ENCODE measurements at places on chromosomes 3 and 15.

- DNase-seq, result no peak
These were observed 3.2 kb downstream of the UBE2E2 start for GRCh38 chr3:23206366-23206765.

DNA sequence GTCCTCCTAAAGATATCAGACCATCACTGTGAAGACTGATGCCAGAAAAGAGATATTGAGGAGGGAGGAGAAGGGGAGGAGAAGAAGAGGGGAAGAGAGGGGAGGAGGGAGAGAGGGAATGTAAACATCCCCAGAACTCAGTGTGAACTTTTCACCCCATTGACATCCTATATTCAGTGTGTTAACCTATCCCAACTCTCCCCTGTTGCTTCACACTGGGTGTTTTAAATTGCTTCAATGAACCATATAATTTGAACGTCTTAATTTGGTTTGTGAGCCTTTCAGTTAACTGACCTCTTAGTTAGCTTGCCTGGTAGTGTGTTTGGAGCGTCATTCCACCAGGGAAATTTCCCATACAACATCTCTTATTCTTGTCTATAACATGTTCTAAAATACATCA lies 29.8 kb upstream of the PTPRG start:
- no peak for DNase-seq

GRCh38 chr3:166270429-166270828 lies 433.2 kb upstream of the BCHE start:
- DNase-seq, result no peak

DNA sequence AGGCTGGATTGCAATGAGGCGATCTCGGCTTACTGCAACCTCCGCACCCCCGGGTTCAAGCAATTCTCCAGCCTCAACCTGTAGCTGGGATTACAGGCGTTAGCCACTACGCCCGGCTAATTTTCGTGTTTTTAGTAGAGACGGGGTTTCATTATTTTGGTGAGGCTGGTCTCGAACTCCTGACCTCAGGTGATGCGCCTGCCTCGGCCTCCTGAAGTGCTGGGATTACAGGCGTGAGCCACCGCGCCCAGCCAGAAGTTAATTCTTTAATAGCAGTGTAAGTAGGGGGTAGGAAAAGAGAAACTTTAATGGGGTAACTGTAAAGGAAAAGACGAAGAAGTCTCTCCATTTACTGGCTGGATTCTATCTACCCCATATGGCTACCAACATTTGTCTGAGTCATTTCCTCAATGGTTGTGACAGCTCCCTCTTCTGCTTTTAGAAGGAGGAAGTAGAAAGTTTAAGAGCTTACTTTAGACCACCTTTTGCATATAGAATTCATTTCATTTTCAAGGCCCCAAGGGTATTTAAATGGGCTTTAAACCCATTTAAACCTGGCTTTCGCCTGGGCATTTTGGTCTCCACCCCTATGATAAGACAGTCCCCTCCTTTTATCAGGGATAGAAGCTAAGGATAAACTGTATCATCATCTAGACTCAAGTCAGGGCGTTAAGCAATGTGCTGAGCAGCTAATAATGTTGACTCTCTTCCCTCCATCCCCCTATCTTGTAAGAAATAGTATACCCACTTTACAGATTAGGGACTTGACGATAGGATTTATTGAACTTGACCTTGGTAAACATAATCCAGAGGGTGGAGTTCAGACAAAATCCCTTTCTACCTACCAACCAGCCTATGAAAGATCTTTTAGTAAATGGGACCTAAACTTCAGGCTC lies 1.1 kb upstream of the CDV3 start:
- peak; percentile 58 for DNase-seq

- DNase-seq, result no peak
These were observed 45.4 kb downstream of the MAP6D1 start for GRCh38 chr3:183779896-183780465.

- peak; percentile 81 for DNase-seq
These were observed 29.2 kb downstream of the AP3B2 start for GRCh38 chr15:82680200-82681102.

DNA sequence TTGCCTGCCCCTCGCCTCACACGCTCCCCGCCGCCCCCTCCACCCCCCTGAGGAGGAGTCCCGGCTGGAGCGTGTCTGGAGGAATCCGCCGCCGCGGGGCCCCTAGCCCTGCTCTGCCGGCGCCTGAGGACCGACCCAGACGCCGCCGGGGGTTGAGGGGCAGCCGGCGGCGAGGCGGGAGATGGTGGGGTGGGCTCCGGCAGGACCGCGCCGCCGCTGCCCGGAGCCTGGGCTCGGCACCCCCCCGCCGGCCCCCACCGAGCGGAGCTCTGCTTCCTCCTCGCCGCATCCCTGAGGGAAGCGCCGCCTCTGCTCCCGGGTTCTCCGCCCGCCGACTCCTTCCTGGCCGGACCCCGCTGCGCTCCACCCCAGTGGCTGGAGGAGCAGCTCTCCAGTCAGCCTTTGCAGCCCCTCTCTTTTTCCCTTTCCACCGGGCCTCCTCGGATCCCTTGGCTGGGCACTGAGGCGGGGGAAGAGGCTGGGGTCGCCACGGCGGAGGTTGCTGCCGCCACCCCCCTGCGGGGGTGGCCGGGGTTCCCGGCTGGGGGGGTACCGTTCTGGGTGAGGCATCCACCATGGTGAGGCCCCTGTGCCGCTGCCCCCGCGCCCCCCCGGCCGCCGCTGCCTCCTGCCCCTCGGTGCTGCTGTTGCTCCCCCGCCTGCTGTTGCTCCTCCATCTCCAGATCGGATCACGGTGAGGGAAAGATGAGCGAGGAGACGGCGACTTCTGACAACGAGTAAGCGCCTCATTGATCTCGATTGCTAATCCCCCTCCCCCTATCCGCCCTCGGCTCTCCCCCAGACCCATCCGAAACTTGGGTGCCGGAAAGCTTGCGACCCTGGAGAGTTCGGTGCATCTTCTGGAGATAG lies at the start of gene SPRED1:
Gene SPRED1, plus strand, starts transcription at position 356 of the 870 bp plus-strand sequence. Its CDS starts 350 bp downstream, at position 706.
- DNase-seq, result no peak

DNA sequence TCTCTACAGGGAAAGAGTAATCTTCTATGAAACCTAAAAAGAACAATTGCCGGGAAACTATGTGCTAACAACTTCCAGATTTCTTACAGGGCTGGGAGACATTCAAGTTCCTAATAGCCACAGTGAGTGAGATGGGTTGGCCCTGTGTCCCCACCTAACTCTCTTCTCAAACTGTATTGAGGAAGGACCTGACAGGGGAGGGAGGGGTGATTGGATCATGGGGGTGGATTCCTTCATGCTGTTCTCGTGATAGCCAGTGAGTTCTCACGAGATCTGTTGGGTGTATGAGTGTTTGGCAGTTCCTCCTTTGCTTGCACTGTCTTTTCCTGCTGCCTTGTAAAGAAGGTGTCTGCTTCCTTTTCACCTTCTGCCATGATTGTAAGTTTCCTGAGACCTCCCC lies 958.7 kb downstream of the AGBL1 start:
- DNase-seq, result no peak

DNA sequence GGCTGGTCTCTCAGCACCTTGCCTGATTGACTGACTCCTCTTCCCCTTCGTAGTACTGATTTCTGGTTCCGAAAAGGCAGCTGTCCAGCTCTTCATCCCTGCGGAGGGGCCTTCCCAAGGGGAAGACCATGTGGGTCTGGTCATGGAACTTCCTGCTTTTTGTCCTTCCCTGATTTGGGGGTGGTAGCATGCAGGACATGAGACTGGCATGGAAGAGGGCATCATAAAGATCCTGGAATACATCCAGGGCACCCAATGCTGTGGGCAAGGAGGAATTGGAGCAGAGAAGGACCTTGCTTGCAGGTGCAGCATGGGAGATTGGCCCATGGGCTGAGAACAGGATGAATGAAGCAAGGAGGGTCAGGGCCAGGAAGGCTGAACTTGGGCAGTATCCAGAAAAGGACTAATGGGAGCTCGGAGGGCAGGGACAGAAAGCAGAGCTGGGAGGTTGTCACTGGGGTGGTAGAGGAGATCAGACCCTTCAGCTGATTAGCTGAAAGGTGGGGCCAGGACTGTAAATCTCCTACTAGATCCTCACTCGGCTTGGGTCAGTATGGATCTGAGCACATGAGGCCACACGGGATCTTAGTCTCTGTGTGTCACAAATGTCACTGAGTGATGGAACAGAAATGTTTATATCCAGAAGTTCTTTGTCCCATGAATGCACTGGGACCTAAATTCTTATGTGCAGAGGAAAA lies 59.5 kb downstream of the AMOTL2 start:
- DNase-seq, result no peak

DNA sequence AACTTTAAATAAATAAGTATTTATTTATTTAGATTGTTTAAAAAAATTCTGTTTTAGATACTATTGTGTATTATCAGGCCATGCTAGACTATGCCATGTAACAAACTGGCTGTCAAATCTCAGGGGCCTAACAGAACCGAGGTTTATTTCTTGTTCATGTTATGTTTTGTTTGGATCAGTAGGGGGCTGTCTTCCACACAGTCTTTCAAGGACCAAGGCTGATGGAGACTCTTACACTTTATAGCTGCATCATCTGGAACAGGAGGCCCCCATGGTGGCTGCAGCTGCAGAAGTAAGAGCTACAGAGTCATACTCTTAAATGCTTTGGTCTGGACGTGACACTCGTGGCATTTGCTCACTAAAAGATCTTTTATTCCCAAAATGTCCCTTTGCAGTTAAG lies 33.0 kb upstream of the ARL14 start:
- no peak for DNase-seq

DNA sequence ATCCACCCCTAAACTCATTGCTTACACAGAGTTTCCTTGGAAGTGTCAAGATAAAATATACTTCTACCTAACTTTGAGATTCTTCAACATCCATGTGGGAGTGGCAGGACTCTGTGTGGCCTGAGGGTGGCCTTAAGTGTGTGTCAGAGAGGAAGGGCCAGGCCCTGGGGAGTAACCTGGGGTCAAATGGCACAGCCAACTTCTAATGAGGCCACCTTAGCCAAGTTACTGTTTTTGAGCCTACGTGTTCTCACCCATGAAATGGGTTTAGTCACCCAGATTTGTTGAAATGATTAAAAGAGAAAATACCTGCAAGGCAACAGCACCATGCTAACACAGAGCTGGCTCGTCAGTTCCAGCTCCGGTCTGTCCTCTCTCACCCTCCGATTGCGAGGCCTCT lies 28.5 kb upstream of the UBE2Q2 start:
- no peak for DNase-seq

DNA sequence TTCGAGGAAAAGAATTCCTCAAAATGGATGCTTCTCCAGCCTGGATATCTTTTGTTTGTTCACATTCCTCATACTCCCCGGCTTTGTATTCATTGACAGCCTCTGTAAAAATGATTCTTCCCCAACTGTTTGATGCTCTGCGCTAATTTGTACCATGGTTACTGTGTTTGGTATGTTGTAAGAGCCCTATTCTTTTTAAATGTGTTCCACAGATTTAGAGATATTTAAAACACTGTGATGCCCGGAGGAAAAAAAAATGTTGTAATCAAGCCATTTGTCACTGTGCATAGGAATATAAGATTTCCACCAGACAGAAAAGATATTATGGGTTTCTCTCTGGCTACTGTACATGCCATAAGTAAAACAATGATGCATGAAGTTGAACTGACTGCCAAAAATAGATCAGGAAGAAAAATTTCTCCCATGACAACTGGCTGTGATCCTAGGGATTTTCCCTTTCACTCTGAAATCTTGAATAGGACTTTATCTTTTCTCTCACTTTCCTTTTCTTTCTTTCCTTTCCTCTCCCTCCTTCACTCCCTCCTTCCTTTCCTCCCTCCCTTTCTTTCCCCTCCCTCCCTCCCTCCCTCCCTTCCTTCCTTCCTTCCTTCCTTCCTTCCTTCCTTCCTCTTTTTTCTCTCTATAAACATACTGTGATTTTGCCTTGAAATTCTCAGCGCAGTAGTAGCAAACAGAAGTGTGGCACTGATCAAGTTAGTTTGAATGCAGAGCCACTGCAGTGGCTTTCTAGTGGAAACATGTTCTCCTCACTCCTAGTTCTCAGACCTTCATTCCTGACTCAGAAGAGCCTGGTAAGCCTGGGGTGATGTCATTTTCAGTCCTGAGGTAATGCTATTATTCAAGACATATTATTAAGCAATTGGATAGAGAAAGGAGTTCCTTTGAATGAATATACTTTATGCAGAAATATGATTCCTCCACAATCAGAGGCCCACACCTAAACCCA lies 254.9 kb upstream of the TBL1XR1 start:
- DNase-seq, result no peak

DNA sequence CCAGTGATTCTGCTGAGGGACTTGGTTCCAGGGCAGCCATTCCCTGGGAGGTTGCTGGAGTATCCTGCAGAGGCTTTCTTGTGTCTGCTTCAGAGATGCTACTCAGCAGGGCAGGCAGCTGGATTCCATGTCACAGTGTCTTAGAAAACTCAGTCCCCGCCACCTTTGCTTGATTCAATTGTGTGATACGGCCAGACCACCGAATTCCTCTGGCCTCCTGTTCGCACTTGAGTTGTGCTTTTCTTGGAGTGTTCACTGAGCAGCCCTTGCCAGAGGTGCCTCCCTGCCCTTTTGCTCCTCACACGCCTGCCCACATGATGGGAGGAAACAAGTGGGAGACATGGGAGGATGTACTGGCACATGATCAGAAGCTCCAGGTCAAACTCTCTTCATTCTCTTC lies 19.6 kb upstream of the SHC4 start:
- no peak for DNase-seq

DNA sequence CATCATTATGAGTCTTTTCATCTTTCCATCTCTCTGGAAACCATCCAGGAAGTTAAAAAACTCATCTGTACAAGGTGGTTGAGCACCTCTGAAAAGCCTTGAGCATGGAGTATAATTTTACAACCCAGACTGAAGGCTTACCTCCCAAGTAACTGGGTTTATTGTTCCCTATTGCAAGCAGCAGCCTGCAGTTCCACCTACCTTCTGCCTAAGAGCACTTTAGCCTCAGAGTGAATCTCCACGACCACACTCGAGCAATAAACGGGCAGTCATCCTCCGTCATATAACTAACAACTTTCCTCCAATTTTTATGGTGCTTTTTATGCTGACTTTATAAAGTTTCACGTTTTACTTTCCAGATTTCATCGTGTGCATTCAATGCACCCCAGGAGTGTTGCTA lies 32.8 kb downstream of the OSBPL10 start:
- DNase-seq, result no peak

GRCh38 chr15:100495861-100496260 lies 32.9 kb downstream of the CERS3 start:
- DNase-seq, result no peak

DNA sequence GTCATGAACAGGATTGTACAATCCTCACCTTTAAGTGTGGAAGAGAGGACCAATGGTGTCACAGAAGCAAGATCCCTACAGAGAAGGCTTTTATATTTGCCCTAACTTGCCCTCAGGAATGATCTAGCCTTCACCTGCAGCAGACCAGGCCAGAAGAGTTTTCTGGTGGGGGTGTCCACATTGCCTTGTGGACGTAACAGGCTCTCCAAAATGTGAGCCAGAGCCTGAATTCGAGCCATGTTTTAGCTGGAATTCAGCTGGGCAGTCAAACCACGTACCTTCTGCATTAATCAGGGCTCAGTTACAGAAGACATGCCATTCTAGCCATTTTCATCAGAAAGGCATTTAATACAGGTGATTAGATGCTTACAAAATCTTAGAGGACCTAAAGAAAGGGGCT lies 23.6 kb upstream of the RAB7A start:
- no peak for DNase-seq

DNA sequence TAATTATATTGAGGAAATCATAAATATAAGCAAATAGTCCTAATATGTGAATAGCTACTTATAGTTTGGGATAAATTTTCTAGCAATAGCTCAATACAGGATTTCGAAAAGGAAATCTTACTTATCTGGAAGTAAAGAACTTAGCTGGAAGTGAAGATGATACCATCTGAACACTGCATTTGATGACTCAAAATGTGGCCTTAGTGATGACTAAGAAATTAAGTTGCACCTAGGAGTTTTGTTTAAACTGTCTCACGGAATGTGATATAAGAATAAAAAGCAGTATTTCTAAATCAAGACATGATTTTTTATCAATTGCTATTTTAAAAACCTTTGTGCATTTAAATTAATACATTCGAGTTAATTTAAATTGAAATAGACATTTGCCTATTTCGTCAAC lies 91.2 kb downstream of the EOMES start:
- DNase-seq, result peak; percentile 40

Measured in CD4-positive, alpha-beta T cell treated with Interleukin-2 at 100 ng/mL for 4 hours (primary cell).